ENCODE measurements at places on chromosomes 12 and 14.

- no peak for DNase-seq
Observed at GRCh38 chr12:131076791-131077747, 123.4 kb downstream of the ADGRD1 start.

GRCh38 chr12:95413576-95413975 is 60.4 kb upstream of the METAP2 start:
- DNase-seq = no peak

DNA sequence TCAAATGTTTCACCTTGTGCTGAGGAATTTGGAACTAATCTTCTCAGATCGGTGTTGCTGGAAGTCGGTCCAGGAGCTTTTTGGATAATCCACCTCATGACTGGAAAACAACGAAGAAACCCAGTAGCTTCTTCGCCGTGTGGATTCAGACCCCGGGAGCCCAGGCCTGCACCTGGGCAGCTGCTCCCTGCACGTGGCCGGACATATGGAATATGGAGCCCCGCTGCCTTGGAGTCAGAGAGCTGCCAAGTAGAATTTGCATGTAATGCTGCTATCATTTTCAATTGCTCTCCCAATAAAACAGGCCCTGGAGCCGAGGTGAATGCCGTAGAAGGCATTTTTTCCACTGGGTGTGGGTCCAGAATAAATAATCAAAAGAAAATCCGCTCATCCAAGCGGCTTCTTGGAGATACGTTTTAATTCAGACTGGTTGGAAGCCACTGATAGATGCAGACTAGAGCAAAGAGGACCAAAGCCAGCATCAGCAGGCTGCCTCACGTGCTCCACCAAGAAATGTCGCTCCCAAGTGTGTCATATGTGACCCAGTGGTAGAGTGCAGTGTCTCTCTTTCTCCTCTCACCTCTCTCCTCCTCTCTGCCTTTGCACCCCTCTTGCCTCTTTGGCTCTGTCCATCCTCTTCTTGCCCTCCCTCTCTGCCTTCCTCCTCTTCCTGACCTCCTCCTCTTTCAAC is 115.3 kb downstream of the ZNF664 start:
- DNase-seq = no peak

- no peak for DNase-seq
Observed at GRCh38 chr12:105226219-105226618, 9.8 kb downstream of the APPL2 start.

GRCh38 chr12:131348646-131349045 is 362.2 kb upstream of the SFSWAP start:
- DNase-seq = no peak

Measured in CD4-positive, alpha-beta T cell treated with Interferon alpha-2 for 1 hour (primary cell).